HL-60 (cell line): ENCODE measurements at places on chromosomes 7 and 10.

- peak; percentile 64 for DNase-seq
Observed at GRCh38 chr7:96224685-96225084, 97.2 kb downstream of the SLC25A13 start.

- no peak for DNase-seq
Observed at GRCh38 chr7:95686109-95686508, 86.2 kb upstream of the DYNC1I1 start.

DNA sequence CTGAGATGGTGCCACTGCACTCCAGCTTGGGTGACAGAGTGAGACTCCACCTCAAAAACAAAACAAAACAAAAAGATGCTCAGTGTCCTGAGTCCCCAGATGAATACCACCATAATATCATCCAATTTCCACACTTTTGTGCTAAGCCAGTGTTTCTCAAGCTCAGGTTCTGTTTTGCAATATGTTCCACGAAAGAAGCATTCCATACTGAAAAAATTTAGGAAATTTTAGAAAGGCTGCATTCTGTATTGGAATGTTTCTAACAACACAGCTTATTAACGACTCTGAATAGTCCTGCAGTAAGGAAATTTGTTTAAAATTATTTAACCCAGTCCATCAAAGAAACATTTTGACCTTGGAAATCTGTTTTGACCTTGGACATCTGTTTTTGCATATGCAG lies 142.4 kb downstream of the EPC1 start:
- no peak for DNase-seq

DNA sequence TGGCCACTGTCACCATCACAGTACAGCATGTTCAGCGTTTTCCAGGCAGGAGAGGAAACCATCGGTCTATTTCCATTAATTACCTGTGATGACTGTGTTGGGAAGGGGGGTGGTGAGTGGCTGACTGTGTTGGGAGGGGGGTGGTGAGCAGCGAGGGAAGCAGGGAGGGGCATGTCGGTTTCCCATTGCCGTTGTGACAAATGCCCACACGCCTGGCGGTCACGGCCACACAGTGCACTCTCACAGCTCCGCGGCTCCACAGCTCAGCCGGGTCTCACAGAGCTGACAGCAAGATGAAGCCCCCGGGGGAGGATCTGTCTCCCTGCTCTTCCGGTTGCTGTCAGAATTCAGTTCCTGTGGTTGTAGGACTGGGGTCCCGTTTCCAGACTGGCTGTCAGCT lies 39.0 kb downstream of the AP5Z1 start:
- DNase-seq = no peak

DNA sequence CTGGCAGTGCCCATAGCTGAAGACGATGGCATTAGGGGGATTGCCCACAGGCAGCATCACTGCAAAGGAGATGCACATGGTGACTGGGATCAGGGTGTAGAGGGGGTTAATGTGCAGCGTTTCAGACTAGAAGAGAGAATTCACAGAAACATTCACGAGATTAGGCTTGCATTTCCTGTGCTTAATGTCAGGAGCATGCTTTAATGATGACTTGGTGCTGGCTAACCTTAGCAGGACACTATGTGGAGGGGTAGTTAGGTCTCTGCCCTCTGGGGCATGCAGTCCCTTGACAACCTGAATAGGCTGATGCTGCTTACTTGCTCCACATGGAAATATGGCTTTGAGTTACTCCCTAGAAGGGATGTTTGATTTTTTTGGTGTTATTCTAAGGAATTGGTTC lies 21.8 kb downstream of the STMP1 start:
- DNase-seq = no peak
